ENCODE measurements at places on chromosomes 5 and 9.
A peak's percentile ranks its signal among the peaks of the same experiment; 100 is the strongest.

DNA sequence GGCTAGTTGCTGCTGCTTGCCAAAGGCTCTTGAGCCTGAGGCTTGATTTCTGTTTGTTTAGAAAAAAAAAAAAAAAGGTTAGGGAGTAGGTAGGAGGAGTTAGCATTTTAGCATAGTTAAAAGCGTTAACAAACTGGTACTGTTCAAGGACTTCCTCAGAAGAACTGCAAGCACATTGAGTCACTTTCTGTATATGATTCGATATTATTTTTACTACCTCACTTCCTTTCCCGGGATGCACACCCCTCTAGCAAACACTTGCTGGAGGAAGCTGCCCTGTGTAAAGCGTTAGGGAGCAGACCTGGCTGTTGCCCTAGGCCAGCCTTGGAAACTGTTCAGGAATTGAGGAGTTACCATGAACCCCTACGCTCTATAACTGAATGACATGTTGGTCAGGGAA is 15.7 kb upstream of the CEP120 start:
- peak; percentile 53 for DNase-seq

DNA sequence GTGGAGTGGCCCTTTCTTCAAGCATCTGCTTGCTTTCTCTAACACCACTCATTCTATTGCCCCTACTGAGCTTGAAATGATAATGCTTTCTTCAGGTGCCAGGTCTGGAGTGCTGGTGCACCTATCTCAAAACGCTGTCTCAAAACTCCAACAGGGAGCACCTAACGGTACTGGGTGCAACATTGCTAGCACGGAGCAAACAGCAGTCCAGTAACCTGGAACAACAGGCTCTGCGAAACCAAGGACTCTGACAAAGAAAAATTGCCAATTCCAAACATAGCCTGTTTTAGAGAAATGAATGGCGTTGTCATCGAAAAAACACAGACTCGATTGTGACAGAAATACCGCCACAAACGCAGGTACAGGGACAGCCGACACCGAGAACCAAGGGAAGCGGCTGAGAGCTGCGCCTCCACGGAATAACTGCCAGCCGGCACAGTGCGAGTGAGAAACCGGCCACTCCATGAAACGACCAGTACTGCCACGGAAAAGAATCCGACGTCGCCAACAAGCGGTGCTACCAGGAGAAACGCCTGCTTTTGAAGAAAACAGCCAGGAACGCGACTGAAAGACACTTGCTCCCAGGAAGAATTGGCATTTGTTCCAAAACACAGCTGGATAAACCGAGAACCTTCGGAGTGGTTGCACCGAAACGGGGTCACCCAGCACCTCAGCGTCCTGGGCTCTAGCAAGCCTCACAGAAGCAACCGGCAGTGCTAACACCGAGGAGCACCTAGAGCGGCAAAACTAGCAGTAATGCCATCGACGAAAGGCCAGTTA is 3.1 kb downstream of the ANXA2R start:
- peak; percentile 58 for DNase-seq

DNA sequence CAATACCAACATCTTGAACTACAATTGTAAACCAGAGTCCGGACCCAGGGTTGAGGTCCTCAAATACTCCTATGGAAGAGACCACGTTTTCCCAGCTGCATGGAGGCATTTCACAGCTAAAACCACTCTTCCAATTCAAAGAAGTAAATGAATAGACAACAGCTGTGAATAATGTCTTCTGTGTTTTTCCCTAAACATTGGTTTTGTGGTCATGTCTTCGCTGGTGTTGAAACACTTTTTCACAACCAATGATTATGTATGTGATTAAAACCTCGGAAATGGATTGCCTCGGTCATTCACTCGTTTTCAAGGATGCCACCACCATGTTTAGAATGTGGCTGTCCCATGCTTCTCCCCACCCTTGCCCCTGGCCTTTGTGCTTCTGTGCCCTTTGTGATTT is 9.4 kb upstream of the TENT4A start:
- DNase-seq, result peak; percentile 54

- no peak for DNase-seq
Measured at GRCh38 chr9:38022203-38022895, 46.7 kb downstream of the SHB start.

GRCh38 chr5:128195316-128195715 is 111.8 kb downstream of the SLC12A2 start:
- no peak for DNase-seq

DNA sequence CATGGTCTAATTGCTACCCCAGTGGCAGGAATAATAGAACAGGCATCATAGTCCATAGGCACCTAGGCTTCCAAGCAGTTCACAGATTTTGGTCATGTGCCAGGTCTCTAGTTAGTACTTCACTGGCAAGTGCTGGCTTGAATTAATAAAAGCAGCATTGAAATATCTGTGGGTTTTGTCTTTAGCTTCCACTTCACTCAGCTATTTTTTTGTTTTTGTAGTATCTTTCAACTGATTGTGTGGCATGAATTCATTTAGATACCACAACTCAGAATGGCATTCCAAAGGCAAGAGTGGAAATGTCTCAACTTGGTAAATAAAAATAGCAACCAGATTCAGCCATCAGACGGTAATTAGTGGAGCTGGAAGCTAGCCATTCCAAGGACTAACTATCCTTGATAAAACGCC is 27.9 kb upstream of the ITGA2 start:
- peak; percentile 87 for DNase-seq

GRCh38 chr9:90086101-90086511 is 481.3 kb downstream of the GADD45G start:
- DNase-seq, result no peak

DNA sequence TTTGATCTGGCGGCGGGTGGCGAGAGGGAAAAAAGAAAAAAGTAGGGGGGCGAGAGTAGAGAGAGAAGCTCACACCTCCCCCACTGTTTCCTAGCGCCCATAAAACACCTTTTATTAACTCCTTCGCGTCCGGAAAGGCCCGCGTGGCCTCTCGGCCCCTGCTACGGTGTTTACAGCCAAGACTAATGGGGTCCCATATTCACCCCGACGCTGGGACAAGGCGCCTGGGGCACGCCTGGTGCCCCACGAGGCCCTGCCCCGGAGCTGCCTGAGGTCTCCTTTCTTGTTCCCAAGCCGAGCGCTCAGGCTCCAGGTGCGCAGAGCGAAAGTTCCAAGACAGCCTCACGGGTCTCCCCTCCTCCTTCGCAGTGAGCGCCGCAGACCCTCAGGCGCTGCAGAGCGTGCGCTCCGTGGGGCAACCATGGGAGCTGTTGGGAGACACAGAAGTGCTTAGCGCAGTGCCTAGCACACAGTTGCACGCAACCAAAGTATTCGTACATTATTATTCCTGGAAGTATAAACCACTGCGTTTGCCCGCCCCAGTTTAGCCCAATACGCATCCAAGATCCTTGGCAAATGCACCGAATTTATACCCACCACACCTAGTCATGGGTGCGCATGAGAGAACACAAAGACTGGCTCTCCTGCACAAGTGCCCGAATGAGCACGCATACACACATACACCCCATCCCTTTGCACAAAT is 4.3 kb downstream of the HAND1 start:
- no peak for DNase-seq

DNA sequence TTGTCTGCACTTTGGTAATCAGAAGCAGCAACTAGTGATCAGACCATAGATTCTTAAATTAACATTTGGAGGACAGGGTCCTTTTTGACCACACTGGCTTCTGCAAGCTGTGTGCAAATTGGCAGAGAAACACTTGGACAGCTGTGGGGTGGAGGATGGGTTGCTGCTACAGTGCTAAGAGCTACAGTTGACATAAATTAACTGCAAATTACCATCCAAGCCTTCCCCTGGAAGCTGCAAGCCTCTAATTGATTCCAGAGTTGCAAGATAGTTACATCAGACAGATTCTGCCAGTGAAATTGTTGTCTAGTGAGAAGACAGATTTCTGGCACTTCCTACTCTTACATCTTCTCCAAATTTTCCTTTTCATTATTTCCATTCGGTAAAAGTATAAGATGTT is 517.7 kb downstream of the DIRAS2 start:
- DNase-seq, result peak; percentile 9

DNA sequence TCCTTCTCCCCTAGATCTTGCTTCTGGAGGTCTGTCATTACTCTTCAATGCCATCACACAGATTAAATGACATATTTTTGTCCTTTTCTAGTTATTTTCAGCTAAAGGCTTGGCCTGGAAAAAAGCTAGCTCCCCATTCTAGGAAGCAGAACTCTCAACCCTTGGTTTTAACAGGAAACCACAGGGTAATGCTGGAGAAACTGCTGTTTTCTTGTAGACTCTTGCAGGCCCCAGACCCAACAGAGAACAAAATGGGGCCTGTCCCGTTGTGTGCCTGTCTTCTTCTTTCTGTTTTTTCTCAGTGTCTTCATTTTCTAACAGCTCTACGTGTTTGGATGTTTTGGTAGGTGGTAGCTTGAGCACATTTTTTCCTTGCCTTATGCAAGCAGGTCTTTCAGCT is 21.5 kb downstream of the DCANP1 start:
- DNase-seq, result no peak

- DNase-seq, result peak; percentile 34
Measured at GRCh38 chr5:167389537-167389936, 901.9 kb upstream of the WWC1 start.

GRCh38 chr9:118331622-118332045 is 627.4 kb downstream of the TLR4 start:
- DNase-seq, result peak; percentile 11

DNA sequence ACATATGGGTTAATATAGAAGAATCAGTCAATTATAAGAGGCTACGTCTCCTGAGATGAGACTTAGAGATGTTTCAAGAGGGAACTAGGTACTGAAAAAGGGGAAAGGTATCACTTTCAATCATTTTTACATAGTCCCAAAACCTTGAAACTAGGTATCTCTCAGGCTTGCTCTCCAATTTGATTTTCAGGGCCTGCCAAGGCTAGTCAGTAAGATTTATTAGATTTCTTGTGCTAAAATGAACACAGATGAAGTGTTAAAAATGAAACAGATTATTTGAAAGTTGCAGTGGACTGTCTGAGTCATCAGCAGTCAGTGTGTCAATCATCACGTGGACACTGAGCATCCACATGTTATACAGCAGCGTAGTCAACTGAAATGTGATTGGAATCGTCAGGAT is 591.1 kb downstream of the DTWD2 start:
- DNase-seq, result no peak

DNA sequence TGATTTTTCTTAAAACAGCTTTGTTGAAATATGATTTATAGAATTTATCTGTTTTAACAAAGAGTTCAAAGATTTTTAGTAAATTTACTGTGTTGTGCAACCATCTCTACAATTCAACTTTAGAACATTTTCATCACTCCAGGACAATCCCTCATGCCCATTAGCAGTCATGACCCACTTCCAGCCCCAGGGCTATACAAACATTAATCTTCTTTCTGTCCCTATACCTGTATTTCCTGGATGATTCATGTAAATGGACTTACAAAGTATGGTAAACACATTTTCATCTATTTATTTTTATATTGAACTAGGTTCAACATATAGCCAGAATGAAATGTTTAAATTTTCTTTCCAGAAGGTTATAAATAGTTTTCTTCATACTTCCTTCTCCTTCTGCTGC is 127.8 kb upstream of the CCDC180 start:
- DNase-seq, result no peak

DNA sequence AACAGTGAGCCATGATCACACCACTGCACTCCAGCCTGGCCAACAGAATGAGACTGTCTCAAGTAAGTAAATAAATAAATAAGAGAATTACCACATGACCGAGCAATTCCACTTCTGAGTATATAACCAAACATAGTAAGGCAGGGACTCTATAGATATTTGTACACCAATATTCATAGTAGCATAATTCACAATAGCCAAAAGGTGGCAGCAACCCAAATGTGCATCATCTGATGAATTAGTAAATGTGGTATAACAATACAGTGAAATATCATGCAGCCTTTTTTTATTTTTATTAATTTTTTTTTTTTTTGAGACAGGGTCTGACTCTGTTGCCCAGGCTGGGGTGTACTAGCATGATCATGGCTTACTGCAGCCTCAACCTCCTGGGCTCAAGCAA is 33.1 kb downstream of the ALDH7A1 start:
- peak; percentile 20 for DNase-seq

DNA sequence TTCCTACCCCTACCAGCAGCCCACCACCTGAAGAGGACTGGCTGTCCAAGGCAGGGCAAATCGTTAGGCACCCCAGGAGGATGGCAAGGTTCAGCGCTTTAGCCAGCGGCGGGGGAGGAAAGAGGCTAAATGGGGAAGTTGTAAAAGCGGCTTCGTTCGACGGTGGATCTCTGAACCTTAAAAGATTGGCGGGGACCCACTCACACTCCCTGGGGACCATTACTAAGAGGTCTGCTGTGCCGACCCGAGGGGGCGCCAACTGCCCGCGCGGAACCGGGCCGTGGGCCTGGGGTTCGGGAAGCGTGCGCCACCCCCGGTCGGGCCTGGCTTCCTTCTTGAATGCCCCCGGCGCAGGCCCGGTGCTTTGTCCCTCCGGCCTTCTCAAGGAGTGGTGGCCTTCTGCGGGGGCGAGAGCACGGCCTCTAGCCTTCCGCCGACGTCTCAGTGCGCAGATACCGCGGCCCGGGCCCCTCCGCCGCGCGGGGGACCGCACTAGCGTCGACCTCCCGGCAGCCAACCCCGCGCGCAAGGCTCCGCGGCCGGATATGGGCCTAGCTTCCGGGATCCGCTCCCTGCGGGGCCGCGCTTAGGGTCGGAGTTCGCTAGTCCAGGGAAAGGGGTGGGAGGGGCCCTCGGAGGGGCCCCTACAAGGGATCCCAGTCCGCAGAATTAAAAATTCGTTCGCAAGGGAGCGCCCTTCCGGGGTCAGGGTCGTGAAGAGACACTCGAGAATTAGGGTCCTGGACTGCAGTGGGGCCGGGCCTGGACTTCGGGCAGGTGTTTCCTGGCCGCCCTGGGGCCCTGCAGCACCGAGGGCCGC is 10.5 kb downstream of the NR2F1-AS1 start:
- DNase-seq, result no peak

Data from EH (cell line).